GM23338 (cell line): ENCODE measurements at places on chromosomes 7 and 10. TPM values are rescaled to one million over a fixed set of nuclear protein-coding genes. Genes with fewer than 3 reads are reported as not detected.

DNA sequence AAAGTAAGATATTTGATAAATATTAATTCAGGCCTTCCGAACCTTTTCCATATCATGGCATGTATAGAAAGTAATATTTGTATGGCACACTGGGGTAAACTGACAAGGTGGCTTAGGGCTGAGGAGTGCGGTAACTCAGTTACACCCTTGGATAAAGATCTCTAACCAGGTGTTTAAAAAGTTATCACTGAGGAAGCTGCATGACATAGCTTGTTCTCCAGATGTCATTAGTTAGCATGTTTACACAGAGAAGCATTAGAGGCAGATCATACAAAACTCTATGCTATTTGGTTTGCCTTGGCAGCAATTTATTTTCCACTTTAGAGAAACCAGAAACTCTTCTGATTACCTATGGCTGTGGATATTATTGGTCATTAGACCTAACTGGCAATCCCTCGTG lies 118.2 kb downstream of the ST7 start:
- H3K27me3 ChIP-seq: no peaks in the 10 kb centered on the region
- H3K4me1 ChIP-seq: peaks cover 11% of the 10 kb centered on the region; the same call in 1 of the 2 replicates
- H3K36me3 ChIP-seq: no peaks in the 10 kb centered on the region
- H3K27ac ChIP-seq: no peak overlapping the region

DNA sequence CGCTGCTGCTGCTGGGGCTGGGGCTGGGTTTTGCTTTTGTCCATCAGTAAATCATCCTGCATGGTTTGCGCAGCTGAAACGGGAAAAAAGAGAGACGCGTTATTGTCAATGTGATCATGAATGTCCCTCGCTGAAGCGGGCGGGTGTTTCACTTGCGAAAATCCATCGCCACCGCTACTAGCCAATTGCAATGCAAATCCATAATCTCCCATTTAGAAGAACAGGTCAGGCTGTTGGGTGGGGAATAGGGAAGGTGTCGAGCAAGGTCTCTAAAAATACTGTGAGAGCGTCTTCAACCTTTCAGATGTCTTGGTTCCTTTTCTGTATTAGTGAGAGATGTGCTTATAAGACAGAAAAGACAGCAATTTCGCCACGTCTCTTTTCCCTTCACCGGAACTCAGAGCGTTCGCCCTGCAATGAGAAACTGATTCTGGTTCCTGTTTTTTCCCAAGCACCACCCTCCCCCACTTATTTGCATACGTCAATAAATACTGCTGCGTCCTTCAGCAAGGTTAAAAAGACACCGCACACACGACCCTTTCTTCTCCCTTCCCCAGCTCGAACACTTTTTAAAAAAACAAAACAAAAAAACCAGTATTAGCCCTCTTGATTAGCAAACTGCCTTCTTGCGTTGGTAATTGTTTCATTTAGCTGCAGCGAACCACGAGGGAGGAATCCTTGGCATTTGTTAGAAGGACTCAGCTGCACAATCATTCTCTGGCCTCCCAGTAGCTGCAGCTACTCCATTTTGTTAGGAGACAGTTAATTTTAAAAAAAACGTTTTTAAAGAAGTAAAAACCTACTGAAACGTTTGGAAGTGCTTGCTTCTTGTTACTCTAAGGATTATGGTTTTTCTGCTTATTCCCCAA lies 50.4 kb downstream of the CPEB3 start:
- H3K27me3 ChIP-seq: peaks cover 63% of the 10 kb centered on the region
- 0 out of 2 replicates have a peak overlapping the region, but pooled peaks have one; percentile 6 for H3K27ac ChIP-seq
- no peaks in the 10 kb centered on the region for H3K36me3 ChIP-seq
- H3K4me3 ChIP-seq: peak overlapping the region; percentile 52
- DNase-seq: peak; percentile 81
- H3K4me1 ChIP-seq: peaks cover 23% of the 10 kb centered on the region

DNA sequence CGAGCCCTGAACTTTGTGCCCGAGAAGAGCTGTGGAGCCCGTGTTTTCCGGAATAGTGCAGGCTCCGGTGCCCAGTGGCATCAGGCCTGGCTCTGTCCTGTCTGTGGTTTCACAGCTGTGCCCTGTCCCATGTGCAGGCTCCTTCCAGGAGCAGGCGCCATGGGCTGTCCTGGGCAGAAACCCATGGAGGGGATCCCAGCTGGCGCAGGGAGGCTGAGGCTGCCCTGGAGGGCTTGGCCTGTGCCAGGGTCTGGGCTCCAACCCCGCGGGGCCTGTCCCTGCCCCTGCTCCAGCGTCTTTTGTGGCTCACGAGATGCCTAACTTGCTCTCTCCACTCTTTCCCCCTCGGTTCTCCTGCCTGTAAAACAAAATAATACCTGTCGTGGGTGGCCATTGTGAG lies 23.3 kb upstream of the CRHR2 start:
- H3K4me1 ChIP-seq: peaks cover 5% of the 10 kb centered on the region
- no peak for DNase-seq
- H3K4me3 ChIP-seq: no peak overlapping the region

Gene ADRB1
- 0.24 and 0.39 TPM in 2 replicates for total RNA-seq

Gene ZC3HAV1
- total RNA-seq: 56.8 and 59.8 TPM in 2 replicates

GRCh38 chr7:121960678-121961077 lies 87.7 kb downstream of the PTPRZ1 start:
- H3K36me3 ChIP-seq: no peaks in the 10 kb centered on the region
- DNase-seq: no peak
- no peak overlapping the region for H3K4me3 ChIP-seq
- H3K4me1 ChIP-seq: peaks cover 57% of the 10 kb centered on the region
- no peaks in the 10 kb centered on the region for H3K27me3 ChIP-seq

Gene RBAK
- 15.1 and 15.2 TPM in 2 replicates for total RNA-seq

GRCh38 chr10:113278221-113278620 lies 274.6 kb upstream of the HABP2 start:
- no peaks in the 10 kb centered on the region for H3K36me3 ChIP-seq
- H3K27ac ChIP-seq: no peak overlapping the region
- no peaks in the 10 kb centered on the region for H3K27me3 ChIP-seq

Gene SPDYE8
- not detected in 2 replicates for total RNA-seq

Gene ITGA8
- not detected in 2 replicates for total RNA-seq

DNA sequence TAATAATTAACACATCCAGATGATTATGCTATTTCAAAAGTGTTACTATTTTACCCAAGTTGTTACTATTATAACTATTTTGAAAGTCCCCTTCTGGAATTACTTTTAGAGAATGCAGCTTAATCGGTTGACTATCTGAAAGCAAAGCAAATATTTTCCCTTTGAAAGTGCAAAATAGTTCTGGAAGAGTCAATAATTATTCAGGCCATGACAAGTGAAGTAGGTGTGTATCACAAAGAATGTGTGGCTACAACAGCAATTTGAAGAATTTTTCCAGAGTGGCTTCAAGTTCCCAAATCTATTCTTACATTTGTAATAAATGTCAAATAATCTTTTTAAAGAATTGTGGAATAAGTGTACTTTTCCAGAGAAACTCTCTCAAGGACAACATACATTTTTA lies 42.8 kb downstream of the RNLS start:
- H3K27me3 ChIP-seq: no peaks in the 10 kb centered on the region
- H3K36me3 ChIP-seq: no peaks in the 10 kb centered on the region
- no peak for DNase-seq
- H3K4me1 ChIP-seq: no peaks in the 10 kb centered on the region; the same call in 1 of the 2 replicates
- H3K27ac ChIP-seq: no peak overlapping the region

Gene AASS
- total RNA-seq: 698 and 789 TPM in 2 replicates

- no peaks in the 10 kb centered on the region for H3K36me3 ChIP-seq
- no peak overlapping the region for H3K27ac ChIP-seq
- no peak for DNase-seq
- H3K27me3 ChIP-seq: no peaks in the 10 kb centered on the region
- H3K4me1 ChIP-seq: no peaks in the 10 kb centered on the region
Measured at GRCh38 chr10:112332022-112332421, 41.9 kb upstream of the ACSL5 start.

Gene FUOM
- total RNA-seq: 33.9 and 43.9 TPM in 2 replicates

DNA sequence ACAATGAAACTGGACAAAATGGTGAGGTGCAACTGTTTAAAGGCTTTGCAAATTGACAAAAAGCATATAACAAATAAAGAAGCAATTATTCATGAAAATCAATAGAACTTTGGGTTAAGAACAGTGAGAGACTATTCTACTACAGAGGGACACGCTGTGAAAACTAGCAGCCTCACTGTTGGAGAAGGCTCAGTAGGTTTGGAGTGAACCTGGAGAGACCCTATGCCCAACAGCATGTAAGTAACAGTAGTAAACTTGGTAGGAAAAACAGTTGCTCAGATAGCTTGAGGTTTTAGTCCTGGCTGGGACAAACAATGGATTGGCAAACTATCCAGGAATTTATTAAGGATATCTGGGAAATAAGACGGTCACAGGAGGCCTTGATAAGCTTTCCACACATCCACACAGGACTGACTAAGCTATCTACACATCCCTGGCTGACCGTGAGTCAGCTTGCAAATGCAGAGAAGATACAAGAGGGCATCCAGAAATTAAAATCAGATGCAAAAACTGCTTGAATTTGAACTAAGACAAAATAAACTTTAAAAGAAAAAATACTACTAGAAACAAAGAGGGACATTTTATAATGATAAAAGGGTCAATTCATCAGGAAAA lies 15.9 kb downstream of the FAM149B1 start:
- H3K27me3 ChIP-seq: no peaks in the 10 kb centered on the region
- H3K4me3 ChIP-seq: no peak overlapping the region
- H3K36me3 ChIP-seq: no peaks in the 10 kb centered on the region
- H3K27ac ChIP-seq: no peak overlapping the region
- DNase-seq: no peak

- H3K4me1 ChIP-seq: no peaks in the 10 kb centered on the region
- no peak overlapping the region for H3K27ac ChIP-seq
- H3K36me3 ChIP-seq: 0 out of 2 replicates have a peak, but pooled peaks cover 23% of the 10 kb centered on the region
- DNase-seq: peak; percentile 48
- no peak overlapping the region for H3K4me3 ChIP-seq
Measured at GRCh38 chr10:90136731-90137316, 435.4 kb downstream of the KIF20B start.

- H3K27ac ChIP-seq: no peak overlapping the region
- H3K36me3 ChIP-seq: no peaks in the 10 kb centered on the region
- no peak for DNase-seq
Measured at GRCh38 chr7:55786901-55787300, 75.7 kb downstream of the SEPTIN14 start.

- no peaks in the 10 kb centered on the region for H3K36me3 ChIP-seq
- H3K4me3 ChIP-seq: no peak overlapping the region
- no peak overlapping the region for H3K27ac ChIP-seq
- no peaks in the 10 kb centered on the region for H3K4me1 ChIP-seq
- DNase-seq: no peak
- no peaks in the 10 kb centered on the region for H3K27me3 ChIP-seq
Measured at GRCh38 chr7:75937958-75938786, 23.2 kb downstream of the POR start.

- no peaks in the 10 kb centered on the region for H3K4me1 ChIP-seq
- H3K36me3 ChIP-seq: no peaks in the 10 kb centered on the region
- H3K27ac ChIP-seq: no peak overlapping the region
- no peak for DNase-seq
- H3K4me3 ChIP-seq: no peak overlapping the region
Measured at GRCh38 chr7:45687721-45688120, 113.6 kb downstream of the ADCY1 start.

- no peak for DNase-seq
- no peaks in the 10 kb centered on the region for H3K27me3 ChIP-seq
- no peak overlapping the region for H3K27ac ChIP-seq
- H3K4me3 ChIP-seq: no peak overlapping the region
Measured at GRCh38 chr7:146002431-146003078, 114.0 kb upstream of the CNTNAP2 start.
